Vagina (tissue), 2 donors: ENCODE measurements at places on chromosomes 6 and 20.

GRCh38 chr6:169213814-169214520 is 39.7 kb downstream of the THBS2 start:
- peak; percentile 88 for DNase-seq

DNA sequence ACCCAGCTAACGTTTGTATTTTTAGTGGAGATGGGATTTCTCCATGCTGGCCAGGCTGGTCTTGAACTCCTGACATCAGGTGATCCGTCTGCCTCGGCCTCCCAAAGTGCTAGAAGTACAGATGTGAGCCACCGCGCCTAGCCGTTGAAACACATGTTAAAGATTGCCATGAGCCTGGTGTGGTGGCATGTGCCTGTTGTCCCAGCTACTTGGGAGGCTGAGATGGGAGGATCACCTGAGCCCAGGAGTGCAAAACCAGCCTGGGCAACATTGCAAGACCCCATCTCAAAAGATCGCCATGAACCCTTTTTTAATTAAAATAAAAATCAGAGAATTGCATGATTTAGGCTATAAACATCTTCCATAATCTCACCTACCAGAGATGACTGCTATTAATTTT is 2.7 kb downstream of the EFCAB8 start:
- DNase-seq, result no peak

- no peak for DNase-seq
Observed at GRCh38 chr20:61596687-61597330, 344.7 kb downstream of the CDH4 start.

- DNase-seq, result no peak
Observed at GRCh38 chr20:59385480-59385879, 85.1 kb downstream of the EDN3 start.

GRCh38 chr6:107716688-107717089 is 107.4 kb downstream of the SCML4 start:
- DNase-seq, result no peak

GRCh38 chr6:20454204-20454824 is 52.6 kb downstream of the E2F3 start:
- DNase-seq, result no peak

DNA sequence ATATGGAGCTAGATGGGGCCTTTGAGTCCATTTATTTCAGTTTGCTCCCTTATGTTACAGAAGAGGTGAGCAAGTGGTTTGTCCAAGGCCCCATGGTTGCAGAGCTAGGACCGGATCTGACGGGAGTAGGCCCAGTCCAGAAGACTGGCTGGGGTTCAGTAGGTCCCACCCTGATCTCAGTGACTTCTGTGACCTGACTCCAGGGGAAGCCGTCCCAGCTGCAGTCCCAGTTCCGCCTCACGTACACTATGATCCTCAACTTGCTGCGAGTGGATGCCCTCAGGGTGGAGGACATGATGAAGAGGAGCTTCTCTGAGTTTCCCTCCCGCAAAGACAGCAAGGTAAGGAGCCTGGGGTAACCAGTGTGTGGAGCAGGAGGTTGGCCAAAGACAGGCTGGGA is 5.4 kb downstream of the DXO start:
- DNase-seq, result no peak

- no peak for DNase-seq
Observed at GRCh38 chr6:83609248-83609647, 96.9 kb downstream of the PRSS35 start.

GRCh38 chr6:144599615-144600014 is 314.5 kb downstream of the UTRN start:
- DNase-seq, result no peak
